Umbilical cord (tissue), 2 donors: ENCODE measurements at places on chromosomes 11 and 22.

GRCh38 chr11:95149651-95150364 lies 60.2 kb downstream of the ENDOD1 start:
- DNase-seq, result no peak

GRCh38 chr11:36033082-36033751 lies 89.4 kb downstream of the LDLRAD3 start:
- no peak for DNase-seq

DNA sequence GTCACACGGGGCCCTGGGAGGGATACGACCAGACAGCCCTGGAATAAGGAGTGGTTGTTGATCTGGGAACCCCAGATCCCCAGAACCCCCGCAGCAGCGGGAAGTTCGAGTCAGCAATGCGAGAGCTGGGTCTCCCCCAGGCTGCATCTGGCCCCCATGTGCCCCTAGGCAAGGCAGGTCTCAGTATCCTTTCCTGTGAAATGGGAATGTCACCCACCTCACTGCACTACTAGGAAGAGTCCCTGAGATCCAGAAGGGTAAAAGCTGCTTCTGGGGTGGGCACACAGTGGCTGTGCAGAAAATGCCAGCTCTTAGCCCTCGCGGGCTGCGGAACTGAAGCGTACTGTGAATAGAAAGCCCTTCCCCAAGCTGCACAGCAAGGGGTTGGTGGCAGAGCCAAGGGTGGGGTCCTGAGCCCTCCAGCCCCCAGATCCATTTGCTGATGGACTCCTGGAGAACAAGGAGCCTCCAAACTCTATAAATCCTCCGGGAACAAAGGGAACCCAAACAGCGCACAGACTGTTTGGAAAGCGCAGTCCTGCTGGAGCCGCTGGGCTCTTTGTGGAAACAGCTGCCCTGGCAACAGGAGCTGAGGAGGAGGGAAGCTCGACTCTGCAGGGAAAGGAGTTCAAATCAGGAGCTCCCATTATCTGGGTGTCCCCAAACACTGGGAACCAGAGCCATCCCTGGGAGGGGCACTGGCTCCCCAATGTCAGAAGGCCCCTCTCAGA lies 68.2 kb upstream of the SHISAL1 start:
- DNase-seq, result no peak

GRCh38 chr11:60280412-60280811 lies at the start of gene MS4A4A:
TSS of gene MS4A4A (plus strand) at chr11:60280666. CDS start at chr11:60280676, 10 bp downstream.
- peak; percentile 42 for DNase-seq

- no peak for DNase-seq
These were observed 24.9 kb upstream of the CBX7 start for GRCh38 chr22:39177456-39177775.

- DNase-seq, result peak; percentile 75
These were observed 826.3 kb downstream of the DLG2 start for GRCh38 chr11:84800755-84801346.

- no peak for DNase-seq
These were observed 36.1 kb upstream of the FZD4 start for GRCh38 chr11:86991341-86991740.

DNA sequence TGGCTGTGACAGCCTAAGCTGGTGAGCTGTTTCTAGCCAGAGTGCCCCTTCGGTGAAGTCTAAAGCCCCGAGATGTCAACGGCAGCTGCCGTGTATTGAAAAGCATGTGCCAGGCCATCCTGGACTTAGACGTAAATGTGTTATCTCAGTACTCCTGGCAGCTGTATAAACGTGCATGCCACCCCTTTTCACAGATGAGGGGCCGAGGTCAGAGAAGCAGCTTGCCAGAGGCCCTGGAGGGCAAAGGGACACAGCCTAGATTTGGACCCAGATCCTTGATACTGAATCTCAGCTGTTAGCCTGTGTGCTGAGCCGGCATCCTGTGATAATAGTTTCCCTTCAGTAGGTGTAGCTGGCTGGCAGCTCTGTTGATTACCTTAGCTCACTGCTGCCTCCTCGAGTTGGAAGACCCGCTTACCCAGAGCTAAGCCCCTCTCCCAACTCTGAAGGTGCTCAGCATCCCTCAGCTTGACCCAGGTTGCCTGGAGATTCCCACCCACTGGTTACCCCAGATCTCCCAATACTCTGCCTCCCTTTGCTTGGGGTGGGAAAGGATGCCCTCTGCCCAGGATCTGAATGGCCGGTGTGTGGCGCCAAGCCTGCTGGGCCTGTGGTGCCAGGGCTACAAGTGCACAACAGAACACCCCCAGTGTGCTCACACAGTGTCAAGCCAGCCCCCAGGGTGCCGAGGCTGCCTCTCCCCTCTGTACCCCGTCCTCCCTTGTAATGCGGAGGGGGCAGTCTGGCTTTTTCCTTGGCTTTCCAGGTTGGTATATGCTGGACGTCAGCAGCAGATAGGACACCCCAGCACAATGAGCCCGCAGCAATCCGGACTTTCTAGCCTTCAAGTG lies 59.8 kb upstream of the WNT7B start:
- no peak for DNase-seq

GRCh38 chr11:46519351-46519750 lies 74.5 kb downstream of the AMBRA1 start:
- no peak for DNase-seq

DNA sequence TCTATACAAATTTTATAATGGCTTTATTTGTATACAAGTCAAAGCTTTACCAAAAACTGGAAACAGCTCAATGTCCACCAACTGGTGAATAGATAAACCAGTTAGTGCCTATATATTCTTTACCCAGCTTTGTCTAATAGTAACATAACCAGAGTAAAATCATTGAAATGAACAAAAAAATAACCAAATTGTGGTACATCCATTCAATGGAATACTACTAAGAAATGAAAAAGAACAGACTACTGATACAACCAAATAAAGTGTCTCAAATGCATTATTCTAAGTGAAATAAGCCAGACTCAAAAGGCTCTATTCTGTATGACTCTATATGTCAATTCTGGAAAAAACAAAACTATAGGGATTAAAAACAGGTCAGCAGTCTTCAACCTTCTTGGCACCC lies 40.9 kb upstream of the LDLRAD3 start:
- DNase-seq, result no peak

GRCh38 chr11:134142536-134142935 lies 73.7 kb downstream of the JAM3 start:
- no peak for DNase-seq

DNA sequence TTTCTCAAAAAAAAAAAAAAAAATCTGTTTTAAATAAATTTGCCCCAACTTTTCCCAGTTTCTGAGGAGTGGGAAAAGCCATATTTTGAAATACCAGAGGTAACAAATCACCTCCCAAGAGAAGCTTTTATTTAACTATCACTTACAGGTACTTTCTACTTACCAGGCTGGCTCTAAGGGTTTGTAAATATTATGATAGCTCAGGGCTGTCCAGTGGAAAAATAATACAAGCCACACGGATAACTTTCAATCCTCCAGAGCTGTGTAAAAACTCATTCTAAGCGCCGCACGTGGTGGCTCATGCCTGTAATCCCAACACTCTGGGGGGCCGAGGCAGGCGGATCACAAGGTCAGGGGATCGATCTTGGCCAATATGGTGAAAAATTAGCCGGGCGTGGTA lies 5.6 kb upstream of the SEC14L4 start:
- no peak for DNase-seq

DNA sequence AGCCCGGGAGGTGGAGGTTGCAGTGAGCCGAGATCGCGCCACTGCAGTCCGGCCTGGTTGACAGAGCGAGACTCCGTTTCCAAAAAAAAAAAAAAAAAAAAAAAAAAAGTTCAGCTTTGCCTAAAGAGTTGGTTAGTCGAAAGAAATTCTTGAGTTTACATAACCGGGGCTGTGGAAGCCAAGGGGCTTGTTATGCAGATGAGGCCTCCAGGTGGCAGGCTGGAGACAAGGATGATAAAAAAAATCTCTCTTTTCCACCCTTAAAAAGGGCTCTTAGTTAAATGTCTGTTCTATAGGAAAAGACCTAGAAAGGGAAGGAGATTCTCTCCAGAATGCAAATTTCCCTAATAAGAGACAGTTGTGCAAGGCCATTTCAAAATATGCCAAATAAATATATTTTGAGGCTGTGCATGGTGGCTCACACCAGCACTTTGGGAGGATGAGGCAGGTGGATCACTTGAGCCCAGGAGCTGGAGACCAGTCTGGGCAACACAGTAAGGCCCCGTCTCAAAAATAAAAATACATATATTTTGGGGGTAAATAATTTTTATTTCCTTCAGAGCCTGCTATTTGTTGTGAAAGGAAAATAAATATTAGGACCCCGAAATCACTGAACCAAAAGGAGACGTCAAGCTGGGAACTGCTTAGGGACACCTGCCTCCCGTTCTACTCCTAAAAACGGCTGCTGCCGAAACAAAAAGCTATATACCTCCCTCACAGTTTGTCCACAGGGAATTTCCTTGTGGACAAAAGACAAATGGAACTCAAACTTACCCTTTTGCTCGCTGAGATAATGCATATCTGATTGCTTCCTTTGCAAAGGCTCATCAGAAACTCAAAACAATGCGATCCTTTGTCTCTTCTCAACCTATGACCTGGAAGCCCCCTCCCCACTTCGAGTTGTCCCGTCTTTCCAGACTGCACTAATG lies 2.4 kb upstream of the IFITM2 start:
- DNase-seq, result peak; percentile 85

DNA sequence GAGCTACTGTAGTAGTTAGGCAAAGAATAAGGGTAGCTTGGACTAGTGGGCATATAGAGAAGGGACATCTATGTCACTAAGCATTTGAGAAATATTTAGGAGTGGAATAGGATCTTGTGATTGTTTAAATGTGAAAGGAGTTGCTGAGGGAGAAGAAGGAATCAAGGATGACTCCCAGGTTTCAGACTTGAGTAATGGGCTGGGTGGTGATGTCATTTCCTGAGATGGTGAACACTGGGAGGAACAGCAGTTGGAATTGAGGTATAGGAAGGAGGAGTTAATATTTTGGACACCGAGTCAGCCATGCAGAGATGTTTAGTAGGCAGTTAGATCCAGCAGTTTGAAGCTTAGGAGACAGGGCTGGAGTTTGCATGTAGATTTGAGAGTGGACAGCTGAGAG lies 40.1 kb downstream of the REXO2 start:
- no peak for DNase-seq

GRCh38 chr11:31337806-31338205 lies 31.7 kb downstream of the DCDC1 start:
- no peak for DNase-seq

DNA sequence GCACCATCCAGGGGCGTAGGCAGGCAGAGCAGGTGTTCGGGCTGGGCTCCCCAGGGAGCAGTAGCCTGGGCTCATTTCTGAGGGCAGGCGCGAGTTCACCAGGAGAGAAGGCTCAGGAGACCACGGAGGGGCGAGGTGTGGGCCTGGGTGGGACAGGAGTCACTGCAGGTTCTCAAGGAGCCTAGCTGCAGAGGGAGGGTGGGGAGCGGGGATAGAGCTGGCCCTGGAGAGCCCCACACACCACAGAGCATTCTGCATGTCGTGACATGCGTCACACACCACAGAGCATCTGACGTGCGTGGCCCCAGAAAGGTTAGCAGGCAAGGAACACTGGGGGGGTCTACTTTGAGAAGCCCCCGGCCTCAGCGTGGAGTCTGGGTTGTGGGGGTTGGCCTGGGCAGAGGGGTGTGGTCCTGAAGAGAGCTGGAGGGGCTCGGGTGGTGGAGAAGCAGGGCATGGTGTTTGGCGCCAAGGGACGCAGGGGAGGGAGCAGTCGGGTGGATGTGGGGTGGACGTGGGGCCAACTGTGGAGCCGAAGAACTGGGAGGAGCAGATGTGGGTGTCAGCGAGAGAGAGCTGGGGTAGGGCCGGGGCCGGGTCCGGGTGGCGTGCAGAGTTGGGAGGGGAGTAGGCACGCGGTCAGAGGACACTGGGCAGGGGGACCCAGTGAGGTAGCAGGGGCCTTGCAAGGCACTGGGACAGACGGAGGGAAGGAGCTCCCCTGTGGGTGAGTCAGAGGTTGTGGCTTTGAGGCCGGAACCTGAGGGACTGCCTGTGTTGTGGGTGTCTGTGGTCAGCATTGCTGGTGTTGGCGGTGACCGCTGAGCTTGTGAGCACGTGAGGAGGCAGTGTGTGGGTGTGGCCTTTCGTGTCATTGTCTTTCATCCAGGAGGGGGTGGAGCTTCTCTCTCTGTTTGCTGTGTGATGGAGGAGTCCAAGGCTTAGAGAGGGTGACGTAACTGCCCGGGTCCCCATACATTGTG lies 25.5 kb downstream of the CTTN start:
- DNase-seq, result no peak

DNA sequence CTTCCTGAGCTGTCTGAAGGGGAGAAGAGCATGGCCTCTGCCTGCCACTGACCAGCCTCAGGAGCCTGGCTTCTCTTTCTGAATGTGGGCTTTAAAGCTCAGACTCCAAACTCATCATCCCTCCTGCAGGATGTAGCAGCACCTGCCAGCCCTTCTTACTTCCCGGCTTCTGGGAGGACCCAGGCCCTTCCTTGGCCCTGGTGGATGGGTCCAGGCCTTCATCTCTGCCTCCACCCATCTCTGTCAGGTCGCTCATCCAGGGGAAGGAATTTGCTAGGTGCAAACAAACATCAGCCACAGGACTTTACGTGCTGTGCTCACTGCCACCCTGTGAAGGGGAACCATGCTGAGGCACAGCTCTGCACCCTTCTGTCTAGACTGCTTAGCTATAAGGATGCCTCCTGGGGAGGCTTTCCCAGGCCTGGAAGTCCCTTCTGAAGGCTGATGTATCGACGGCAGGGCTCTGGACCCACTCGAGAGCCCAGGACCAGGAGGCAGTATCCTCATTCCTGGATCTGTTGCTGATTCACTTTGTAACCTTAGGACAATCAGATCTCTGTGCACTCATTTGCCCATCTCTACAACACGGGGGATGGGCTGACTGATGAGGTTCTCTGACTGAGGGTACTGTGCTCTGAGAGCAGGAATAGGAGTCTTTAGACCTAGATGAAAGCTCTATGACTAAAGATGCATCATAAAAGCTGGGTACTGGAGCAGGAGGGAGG lies 30.9 kb downstream of the USP35 start:
- DNase-seq, result no peak

GRCh38 chr11:44595964-44596381 lies 30.5 kb downstream of the CD82 start:
- peak; percentile 38 for DNase-seq

DNA sequence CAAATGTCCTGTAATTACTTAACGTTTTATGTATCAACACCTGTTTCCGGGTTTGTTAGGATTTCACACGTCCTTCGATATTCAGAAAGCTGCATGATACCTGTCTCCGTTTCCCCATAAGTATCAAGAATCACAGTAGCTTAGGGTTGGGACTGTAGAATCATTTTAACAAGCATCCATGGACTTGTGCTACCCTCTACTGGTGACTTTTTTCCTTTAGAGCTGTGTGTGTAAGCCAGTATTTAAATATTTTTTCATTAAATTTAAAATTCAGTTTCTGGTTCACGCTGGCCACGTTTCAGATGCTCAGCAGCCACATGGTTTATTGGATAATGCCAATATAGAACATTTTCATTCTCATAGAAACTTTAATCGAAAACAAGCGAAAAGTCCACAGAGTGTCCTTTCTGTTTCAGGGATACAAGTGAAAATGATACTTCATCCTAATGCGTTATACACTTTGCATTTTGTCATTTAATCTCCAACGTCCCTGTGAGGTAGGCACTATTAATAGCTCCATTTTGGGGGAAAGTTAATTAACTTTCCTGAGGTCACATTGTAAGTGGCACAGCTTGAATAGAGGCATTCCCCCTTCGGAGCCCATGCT lies 61.5 kb upstream of the SLC25A18 start:
- peak; percentile 81 for DNase-seq

- DNase-seq, result no peak
These were observed 27.7 kb downstream of the CACNA1I start for GRCh38 chr22:39598017-39598965.
